GM23338 (cell line): ENCODE measurements at places on chromosomes 16 and 17. TPM values are rescaled to one million over a fixed set of nuclear protein-coding genes. Genes with fewer than 3 reads are reported as not detected.
A peak's percentile ranks its signal among the peaks of the same experiment; 100 is the strongest.

SLC6A4 gene
- 0.12 and 0.14 TPM in 2 replicates for total RNA-seq

CNGB1 gene
- not detected in 2 replicates for total RNA-seq

FBXO31 gene
- 11.3 and 23.8 TPM in 2 replicates for total RNA-seq

GRCh38 chr17:82200743-82201497 is 11.7 kb downstream of the CCDC57 start:
- no peak for DNase-seq

- peak; percentile 2 for DNase-seq
These were observed 73.3 kb downstream of the KIF2B start for GRCh38 chr17:53896047-53896446.

- no peak for DNase-seq
These were observed 59.9 kb downstream of the ABR start for GRCh38 chr17:1119924-1120323.

DNA sequence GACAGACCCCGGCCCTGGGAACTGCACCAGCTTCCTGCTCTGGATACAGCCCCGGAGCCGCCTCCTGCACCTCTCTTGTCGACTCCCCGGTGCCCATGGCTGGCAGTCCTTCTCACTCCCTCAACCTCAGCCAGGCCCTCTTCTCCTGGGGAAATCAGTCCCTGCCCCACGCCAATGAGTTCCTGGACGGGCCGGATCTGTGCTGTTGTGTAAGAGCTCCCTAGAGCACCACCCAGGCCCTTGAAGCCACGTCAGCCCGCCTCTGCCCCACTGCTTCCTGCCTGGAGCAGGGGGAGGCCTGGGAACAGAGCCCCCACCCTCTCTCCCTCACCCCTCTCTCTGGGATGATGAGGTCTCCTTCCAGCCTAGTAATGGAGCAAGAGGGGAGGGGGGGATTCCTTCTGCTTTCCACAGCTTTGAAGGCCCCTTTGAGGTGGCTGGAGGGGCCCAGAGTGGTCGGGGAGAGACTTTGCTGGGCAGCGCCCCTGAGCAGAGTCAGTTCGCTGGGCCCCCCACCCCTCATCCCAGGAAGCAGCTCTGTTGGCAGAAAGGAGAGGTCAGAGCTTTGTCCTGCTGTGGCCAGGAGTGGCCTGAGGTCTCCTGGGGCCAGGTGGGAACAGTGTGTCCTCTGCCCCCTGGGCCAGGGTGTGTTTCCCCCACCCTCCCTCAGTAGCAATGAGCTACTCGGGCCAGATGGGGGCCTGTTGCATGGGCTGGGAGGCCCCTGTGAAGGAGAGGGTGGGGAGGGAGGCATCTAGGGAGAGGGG is 3.8 kb downstream of the PRR29 start:
- DNase-seq: no peak

GRCh38 chr17:12744298-12744697 is 45.0 kb upstream of the ARHGAP44 start:
- no peak for DNase-seq

- DNase-seq: no peak
These were observed 62.3 kb upstream of the ADCY9 start for GRCh38 chr16:4178468-4179010.
